Activated naive CD8-positive, alpha-beta T cell treated with anti-CD3 and anti-CD28 coated beads, Interleukin-2, amount 50 U/mL, for 16 hours (primary cell): ENCODE measurements at places on chromosomes 1 and 21.

DNA sequence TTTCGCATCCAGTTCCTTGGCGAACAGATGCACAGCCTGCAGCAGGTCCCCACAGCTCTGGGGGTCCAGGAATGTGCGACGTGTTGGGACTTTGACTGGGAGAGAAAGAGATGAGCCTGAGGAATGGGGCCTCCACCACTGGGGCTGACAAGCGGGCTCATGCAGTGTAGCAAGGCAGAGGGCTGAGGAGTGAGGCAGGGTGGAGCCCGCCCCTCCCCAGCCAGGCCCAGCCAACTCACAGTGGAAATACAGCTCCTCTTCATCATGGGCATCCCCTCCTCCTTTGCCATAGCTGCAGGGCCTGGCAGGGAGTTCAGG is 30.7 kb downstream of the CDCA8 start:
- no peak for DNase-seq

DNA sequence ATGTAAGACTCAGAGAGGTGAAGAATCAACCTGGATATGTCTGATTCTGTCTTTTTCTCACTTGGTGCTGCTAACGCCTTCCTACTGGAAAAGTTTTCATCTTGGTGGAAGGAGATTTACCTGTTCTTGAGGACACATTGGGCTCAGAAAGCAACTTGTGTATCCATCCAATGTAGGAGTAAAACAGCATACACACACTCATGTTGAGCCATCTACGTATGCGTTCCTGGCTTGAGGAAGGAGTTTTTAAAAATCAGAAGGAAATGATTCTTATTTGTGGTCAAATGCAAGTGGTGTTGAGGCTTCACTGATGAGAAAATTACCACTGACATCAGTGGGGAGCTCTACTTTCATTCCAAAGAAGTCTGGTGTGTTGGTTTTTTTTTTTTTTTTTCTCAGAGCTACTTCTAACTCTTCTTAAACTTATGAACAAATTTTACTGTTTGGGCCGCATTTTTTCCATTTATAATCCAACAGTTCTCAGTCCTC is 25.6 kb downstream of the XCL2 start:
- no peak for DNase-seq

DNA sequence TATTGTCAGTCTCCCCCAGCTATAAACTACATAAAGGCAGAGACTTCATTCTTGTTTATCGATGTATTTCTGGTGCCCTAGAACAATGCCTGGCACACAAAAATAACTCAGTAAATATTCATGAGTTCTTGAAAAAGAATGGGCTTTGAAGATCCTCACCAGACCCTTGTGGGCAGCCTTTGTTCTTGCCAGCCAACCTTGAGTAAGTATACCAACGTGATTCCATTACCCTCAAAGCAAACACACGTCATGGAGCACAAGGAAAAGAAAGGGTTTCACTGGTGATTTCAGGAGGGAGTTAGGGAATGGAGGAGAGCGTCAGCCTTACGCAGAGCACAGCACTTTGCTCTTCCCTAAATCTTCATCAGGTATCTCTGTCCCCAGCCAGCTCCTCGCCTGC is 29.4 kb downstream of the NMNAT2 start:
- DNase-seq = no peak

DNA sequence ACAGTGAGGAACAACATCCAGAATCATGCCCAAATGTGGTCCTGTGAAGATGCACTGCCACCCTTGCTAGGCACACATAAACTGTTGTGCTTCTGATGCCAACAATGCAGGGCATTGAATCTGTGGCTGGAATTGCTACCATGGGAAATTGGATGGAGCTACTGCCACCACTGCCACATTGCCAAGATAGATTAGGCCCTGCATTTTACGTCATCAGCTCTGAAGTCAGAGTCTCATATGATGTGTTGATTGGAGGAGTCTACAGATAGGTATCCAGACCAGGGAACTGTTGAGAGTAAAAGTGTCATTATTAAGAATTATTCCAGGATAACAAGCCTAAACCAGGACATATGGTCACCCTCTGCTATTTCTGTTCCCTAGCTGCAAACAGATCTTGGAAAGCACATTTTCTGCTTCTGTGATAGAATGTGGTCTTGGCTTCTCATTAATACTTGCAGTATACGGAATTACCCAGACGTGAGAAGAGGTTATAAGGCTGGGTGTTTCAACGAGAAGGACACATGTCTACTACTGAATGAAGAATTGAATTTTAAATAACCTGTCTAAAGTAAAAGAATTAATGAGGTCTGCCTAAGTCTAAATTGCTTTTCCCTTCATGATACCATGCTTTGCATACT is 106.6 kb downstream of the TNNI3K start:
- no peak for DNase-seq

DNA sequence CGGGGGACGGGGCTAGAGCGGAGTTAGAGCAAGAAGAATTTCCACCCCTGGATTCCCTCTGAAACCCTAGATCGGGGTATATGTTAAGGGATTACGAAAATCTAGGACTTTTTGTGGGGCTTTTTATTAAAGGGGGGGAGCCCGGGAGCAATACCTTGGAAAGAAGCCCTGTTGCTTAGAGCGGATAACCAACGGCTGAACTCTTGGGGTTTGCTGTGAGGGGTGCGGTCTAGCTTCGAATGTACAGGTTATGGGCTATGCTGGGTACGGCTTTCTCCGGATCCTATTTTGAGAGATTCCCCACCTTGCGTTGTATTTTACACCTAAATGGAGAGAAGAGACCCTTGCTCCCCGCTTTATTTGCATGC is 626 bp downstream of the DYRK3 start:
- DNase-seq = no peak

DNA sequence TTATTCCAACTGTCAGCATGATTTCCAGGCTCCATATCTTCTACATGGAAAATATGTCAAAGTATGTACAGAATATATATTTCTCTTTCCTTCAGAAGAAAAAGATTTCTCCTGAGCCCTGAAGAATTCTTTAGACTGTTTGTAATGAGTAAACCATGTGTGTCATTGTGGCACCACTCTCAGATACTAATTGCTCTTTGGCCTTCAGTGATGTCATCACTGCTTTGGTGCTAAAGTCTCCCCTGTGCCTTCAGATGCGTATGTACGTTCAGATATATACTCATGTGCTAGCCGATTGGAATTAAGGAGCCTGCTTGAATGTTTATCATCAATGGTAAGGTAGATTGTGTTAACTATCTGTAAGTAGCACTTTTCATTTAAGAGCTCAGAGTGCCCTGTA is 20.6 kb upstream of the NBL1 start:
- no peak for DNase-seq

GRCh38 chr1:223748773-223749733 is 36.7 kb downstream of the CAPN2 start:
- DNase-seq = peak; percentile 26

DNA sequence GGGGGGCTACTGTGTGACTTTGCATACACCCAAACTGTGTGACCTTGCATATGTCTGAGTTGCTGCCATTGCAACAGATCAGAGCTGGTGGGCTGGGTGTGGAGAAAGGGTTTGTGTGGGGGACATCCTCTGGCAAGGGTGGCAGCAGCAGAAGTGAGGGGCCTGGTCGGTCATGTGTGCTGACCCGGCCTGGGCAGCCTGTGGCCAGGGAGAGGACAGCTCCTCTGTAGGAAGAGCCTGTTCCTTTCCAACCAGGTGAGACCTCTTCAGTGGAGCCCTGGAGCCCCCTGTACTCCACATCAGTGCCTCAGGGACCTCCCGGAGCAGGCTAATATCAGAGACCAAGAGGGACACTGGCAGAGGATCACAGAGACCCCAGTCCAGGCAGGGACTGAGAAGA is 8.3 kb downstream of the PCSK9 start:
- DNase-seq = no peak

GRCh38 chr1:150168960-150169601 is 19.4 kb downstream of the PLEKHO1 start:
- no peak for DNase-seq

- no peak for DNase-seq
Observed at GRCh38 chr1:116123837-116124533, 12.8 kb downstream of the MAB21L3 start.

DNA sequence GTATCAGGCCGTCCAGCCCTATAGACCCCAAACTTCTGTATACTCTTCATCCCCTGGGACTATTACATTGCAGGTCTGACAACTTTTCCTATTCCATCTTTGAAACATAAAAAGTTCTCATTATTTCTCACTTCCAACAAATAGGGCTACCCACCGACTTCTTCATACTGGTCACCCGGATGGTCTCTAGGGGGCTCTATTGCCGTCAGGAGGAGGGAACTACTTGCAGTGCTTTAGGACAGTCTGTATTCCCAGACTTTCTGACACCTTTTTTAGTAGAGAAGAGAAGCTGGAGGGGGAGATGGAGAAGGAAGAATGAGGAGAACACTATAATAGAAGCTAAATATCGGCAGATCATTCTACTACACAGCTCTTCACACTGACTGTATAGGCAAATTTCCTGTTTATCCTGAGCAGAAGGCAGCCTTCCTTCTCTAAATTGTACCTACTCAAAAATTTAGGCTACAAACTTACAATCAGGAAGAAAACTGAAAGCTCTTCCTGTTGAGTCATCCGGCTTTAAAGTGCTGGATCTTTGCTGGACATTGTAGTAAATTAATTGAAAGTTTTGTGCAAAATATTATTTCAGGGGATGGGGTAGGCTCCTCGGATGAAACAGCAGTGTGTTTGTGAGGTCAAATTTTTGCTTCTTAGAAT is 54.6 kb downstream of the CDC7 start:
- no peak for DNase-seq

- no peak for DNase-seq
Observed at GRCh38 chr21:31732597-31733550, 956 bp upstream of the SCAF4 start.

DNA sequence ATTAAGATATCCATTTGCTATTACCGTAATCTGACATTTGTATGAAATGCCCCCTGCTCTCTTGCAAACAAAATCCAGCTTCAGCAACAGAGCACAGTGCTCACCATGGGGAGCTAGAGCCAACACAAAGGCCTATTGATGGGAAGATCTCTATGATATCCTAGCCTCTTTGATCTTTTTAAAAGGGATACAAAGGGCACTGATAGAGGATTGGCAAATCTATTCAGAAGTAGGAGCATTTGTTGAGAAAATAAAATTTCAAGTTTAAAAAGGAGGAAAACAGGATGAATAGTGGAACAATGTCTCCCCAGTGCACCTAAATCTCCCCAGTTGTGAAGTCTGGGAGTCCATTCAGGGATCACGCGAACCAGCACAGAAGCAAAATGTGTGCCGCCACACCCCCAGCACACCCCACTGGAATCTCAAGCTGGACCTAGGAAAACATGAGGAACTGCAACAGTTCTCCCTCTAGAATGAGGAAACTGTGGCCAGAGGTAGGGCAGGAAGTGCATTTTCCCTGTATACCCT is 32.2 kb downstream of the MRAP start:
- DNase-seq = no peak

DNA sequence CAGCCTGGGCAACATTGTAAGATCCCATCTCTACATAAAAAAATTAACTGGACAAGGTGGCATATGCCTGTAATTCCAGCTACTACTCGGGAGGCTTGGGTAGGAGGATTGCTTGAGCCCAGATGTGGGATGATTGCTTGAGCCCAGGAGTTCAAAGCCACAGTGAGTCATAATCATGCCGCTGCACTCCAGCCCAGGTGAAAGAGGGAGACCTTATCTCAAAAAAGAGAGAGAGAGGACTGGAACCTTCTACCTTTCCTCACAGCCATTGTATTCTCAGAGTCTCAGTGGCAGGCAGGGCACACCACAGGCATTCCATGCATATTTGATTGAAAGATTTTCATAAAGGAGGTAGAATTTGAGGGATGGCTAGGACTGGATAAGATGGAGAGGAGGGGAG is 78.4 kb downstream of the KIF14 start:
- no peak for DNase-seq

DNA sequence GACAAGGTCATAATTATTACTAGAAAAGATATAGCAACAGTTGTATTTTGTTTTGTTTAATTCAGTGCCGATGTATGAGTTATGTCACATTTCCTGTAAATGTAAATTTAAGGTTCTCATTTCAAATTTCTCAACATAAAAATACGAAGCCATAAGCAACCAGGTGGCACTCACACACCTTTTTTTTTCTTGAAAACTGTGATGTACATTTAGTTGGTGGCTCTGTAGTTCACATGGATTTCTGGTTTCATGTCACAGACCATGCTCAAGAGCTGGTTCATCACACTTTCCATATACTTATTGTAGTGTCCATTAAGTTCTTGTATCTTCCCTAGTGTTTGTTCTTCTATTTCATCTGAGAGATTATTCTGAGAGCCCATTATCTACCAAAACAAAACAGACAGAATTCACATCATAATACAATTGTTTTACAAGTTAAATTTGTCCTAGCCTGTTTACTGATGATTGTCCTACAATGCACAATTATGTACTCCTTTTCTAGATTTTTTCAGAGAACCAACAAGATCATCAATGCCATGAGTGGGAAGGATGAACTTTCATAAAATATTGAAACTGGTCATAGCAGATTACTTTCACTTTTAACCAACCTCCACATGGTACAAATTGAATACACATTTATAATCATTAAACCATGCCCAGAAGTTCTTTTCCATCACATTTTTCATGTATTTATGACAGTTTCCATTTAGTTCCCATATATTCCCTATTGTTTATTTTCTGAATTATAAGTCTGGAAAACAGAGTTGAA is 17.1 kb downstream of the ATP6V1G3 start:
- DNase-seq = no peak

GRCh38 chr1:209585197-209585596 is 1.7 kb downstream of the CAMK1G start:
- no peak for DNase-seq

- DNase-seq = no peak
Observed at GRCh38 chr1:247475793-247476192, 17.9 kb upstream of the OR2B11 start.

DNA sequence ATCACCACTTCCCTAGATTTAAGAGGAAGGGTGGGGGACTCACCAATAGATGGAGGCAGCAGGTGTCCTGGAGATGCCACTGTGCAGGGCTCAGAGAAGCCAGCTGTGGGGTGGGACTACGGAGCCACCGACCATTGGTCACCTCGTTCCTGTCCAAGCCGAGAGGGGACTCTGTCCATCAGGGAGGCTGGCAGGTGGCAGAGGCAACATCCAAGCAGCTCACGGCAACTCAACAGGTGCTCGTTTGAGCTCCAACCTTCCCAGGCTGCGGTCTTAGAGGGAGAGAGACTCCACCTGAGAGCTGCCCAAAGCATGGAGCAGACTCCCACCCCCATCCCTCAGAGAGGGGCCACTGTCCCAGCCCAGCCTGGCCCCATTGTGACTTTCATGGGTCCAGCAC is 71.4 kb downstream of the IGSF21 start:
- DNase-seq = no peak

DNA sequence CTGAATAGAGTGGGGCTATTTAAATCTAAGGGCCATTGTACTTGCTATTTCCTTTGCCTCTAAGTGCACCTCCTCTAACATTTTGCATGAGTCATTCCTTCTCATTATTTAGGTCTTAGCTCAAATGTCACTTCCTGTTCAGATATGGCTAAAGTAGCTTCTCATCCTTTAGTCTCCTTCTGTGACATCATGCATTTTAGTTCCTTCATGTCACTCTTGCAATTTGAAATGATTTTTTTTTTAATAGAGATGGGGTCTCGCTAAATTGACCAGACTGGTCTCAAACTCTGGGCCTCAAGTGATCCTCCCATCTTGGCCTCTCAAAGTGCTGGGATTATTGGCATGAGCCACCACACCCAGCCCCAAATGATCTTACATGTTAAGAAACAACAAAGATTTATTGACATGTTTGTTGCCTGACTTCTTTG is 6.6 kb downstream of the TBX19 start:
- no peak for DNase-seq
